ENCODE measurements at places on chromosomes 1 and 21.

DNA sequence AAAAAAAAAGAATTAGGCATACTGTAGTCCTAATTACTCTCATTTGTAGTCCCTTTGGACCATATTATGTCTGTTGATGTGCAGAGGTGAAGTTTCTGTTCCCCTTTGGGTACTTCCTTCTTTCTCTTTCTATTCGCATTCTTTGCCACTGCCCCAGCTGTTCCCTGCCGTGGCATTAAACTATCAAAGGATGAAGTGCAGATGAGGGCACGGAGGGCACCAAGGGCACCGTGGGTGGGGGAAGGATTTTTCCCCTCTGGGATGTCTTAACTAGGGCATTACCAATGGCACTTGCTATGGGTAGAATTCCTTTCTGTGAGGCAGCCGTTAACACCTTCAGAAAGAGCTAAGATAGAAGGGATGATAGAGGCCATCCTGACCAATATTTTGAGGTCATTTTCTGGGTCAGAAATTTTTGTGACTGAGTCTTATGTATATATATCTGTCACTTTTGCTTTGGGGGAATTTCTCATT is 4.9 kb upstream of the MAPKAPK2 start:
- peak; percentile 21 for DNase-seq

DNA sequence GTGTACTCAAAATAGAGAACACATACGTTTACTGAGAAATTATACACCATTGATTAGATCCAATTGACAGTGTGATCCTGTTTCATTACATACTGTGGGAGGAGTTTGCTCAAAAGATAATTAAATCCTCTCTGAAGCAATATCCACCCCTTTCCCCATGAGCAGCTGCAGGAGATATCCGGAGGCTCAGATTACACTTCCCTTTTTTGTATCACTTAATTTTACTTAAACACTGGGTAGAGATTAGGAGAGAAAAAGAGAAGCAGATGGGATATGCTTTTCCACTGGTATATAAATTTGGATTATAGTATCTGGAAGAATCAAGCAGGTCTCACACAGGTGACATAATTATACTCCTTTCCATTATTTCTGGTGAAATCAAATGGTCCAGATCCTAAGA is 333.3 kb upstream of the ZRANB2 start:
- no peak for DNase-seq

DNA sequence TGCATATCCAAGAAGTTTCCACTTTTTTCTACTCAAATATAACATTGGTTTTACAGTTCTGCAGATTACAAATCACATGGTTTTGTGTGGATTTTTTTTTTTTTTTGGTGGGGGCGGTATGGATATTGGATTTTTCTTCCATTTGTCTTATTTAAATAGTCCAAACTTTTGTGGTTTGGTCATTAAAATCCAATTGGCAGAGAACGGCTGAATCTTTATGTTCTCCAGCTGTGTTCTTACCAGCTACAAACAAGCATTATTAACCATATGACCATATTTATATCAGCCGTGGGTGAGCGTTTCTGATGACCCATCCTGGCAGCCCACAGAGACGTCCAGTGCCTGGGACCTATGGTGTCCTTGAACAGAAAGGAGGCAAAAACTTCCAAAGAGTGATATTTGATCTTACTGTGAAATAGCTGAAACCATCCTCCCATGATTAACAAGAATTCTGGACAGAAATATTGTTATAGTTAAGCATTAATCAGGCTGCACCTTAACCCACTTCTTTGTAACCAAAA is 200.4 kb downstream of the LYPLAL1 start:
- DNase-seq, result no peak

GRCh38 chr1:14165371-14165801 is 433.1 kb upstream of the KAZN start:
- no peak for DNase-seq

DNA sequence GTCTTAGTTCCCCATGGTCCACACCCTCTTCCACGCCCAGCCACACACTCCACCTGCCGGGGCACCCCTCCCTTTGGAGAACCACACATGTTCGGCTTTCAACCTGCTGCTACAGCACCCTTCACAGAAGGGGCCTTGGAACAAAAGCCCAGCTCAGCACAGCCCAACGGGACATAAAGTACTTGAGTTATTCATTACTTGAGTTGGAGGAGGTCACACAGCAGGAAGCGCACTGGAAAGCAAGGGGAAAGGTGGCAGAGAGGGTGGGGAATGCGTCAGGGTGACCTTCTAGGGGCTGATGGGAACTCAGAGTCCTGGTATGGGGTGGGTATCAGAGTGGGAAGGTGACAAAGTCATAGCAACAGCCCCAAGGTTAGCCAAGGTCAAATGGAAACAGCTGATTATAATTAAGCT is 3.0 kb upstream of the ATP1B1 start:
- no peak for DNase-seq

DNA sequence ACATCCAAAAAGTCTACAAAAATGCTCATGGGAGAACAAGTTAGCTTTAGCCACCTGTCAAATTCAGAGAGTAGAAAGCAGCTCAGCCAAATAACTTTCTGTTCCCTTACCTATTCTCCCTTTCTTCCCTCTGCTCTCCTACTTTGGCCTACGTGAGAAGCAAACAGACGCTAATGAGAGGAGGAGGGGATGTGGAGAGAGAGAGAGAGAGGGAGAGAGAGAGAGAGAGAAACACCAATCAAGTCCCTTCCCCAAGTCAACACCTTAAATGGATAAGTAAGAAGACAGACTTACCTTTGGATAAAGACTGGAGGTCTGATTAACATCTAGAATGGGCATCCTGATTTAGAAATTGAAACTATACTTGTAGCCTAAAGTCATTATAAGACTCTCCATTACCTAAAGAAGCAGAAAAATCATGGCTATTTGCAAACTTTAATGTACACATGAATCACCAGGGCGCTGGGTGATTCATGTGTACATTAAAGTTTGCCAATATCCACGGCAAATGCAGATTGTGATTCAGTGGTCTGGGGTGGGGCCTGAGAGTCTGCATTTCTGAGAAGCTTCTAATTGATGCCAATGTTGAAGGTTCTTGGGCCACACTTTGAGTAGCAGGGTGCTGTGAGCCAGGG is 13.1 kb upstream of the DUSP12 start:
- DNase-seq, result no peak

DNA sequence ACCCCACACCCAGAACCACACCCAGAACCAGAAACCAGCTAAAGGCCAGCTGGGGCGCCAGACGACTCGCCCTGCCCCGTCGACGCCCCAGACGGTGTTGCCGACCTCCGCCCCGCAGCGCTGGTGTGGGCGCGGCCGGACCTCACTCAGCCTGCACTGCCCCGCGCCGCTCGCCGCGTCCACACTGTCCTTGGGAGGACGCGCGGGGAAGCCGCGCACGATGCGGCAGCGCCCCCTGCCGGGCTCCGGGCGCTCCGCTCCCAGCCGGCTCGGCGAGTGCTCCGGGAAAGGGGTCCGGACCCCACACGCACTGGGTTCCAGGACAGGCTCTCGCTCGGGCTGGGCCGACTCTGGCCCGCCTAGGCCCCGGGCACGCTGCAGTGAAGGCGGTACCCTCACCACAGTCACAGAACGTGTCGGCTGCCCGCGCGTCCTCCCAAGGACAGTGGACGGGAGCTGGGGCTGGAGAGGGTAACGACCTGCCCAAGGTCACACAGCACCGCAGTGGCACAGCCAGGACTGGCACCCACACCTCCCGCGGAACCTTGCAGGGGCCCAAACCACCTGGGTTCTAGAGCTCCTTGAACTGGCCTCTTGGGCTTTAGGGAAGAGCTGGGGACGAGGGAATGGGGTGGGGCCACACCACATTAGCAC is 90.2 kb downstream of the DMRTA2 start:
- DNase-seq, result peak; percentile 28

DNA sequence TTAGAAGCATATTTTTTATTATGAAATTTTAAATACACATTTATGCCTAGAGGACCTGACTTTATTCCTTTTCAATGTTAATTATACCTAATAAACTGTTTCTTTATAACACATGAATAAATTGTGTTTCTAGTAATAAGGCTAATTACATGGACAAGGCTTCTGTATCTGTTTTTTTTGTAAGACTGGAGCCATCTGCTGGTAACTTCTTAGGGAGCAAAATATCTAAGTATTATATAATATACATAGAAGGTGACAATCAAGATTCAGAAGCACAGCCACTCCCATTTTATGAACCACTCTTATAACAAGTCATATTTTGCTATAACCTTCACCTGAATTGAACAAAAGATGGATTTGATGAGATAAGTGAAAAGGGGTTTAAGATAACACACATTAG is 84.2 kb downstream of the LBR start:
- DNase-seq, result peak; percentile 6

DNA sequence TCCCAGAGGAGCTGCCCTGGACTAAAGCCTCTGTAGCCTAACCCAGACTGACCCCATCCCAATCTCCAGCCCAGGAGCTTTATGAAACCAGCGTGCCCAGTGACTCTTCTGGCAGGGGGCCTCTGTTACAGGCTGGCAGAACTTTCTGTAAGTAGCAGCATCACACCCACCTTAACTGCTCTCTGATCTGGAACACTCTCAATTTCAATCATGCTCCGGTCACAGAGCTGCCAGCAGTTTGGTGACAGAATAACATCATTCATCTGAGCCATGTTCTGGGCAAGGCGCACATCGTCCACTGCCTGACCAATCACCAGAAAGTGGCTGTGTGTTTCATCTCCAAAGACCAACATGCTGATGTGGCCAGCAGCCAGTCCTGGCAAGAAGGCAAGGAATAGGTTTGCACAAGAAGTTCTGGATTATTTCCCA is 14.7 kb downstream of the ADCY10 start:
- no peak for DNase-seq

GRCh38 chr21:34582506-34583150 is 32.3 kb downstream of the RCAN1 start:
- no peak for DNase-seq

DNA sequence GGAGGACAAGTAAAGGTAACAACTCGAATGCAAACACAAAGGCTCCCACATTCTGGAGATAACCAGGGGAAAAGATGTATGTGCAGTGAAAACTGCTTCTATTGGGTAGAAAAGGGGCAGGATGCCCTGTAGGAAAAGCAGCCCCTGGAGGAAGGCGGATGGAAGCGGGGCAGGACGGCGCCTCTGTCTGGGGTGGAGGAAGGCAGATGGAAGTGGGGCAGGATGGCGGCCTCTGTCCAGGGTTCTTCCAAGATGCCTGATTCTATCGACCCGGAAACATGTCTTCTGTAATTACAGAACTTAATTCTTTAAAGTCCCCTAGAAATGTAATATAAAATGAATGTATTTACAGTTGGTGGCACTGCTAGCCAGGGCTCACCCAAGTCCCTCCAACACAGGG is 24.0 kb upstream of the LRRC47 start:
- DNase-seq, result no peak

DNA sequence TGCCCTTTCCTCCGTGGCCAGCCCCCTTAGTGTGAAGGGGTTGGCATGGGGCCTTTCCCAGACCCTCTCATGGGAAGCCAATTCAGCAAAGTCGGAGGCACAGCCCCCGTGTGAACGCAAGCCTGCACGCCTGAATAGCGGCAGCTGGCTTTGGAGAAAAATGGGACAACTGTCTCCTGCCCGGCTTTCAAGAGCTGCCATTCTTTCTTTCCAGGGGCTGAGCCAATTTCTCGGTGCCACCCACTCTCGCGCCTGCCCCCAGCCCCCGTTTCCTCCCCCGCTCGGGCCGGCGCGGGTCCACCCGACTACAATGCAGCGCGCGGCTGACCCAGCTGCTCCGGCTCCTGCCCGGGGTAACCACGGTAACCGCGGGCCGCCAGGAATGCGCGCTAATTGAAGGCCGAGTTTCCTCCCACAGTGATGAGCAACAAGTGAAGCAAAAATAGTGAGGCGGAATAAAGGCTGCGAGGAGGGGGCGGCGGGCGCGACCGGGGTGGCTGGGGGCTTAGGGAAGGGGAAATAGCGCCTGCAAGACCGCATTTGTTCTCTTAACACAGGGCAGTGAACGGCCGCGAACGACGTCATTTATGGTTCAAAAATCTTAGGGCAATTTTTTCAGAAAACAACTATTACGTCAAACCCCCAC is 27.8 kb downstream of the ILDR2 start:
- no peak for DNase-seq

DNA sequence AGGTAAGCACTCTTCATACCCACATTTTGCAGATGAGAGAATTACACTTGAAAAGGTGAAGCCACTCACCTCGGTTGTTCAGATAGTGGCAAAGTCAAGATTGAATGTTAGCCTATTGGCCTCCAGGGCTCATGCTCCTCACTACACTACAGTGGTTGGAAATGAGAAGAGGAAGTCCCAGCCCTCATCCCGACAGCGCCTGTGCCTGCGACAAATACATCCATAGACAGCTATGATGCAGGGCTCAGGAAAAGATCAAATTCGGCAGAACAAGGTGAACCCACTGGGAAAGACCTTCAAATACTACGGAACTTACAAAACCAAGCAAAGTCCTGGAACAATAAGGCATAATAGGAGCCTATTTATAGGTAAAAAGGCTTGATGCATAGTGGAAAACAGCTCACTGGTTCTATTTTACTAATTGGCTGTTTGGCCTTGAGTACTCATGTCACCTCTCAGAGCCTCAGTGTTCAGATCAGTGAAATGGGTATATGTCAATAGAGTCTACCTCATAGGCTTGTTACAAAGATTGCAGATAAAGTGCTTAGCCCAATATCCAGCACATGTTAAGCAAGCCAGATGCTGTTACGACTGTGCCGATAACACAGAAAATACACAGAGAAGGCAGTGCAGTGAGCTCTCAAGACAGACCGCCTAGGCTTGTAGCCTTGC is 3.5 kb downstream of the SPOCD1 start:
- DNase-seq, result no peak

Data from CD4-positive, alpha-beta T cell treated with Interleukin-21 for 1 hour (primary cell).